ENCODE measurements at places on chromosomes 4 and X. TPM values are rescaled to one million over a fixed set of nuclear protein-coding genes. Genes with fewer than 3 reads are reported as not detected.

The REPS2 gene
- total RNA-seq = 10.1 TPM

The GAGE12H gene
- total RNA-seq = not detected

The FGD1 gene
- total RNA-seq = 6.4 TPM

The CRMP1 gene
- 1.5 TPM for total RNA-seq

The RENBP gene
- 8.8 TPM for total RNA-seq

The GPC3 gene
- 8.5 TPM for total RNA-seq

The FGFRL1 gene
- 21.0 TPM for total RNA-seq

The SASH3 gene
- 2.5 TPM for total RNA-seq

The AREG gene
- total RNA-seq = 1.4 TPM

The GATA1 gene
- 0.16 TPM for total RNA-seq

The MAGEC1 gene
- not detected for total RNA-seq

The MAGED4B gene
- total RNA-seq = 2.7 TPM

The PSMD10 gene
- total RNA-seq = 19.0 TPM

The HPGDS gene
- 3.1 TPM for total RNA-seq

The PWWP3B gene
- 11.5 TPM for total RNA-seq

The TMPRSS11D gene
- total RNA-seq = not detected

The TMPRSS11E gene
- total RNA-seq = not detected

The GPR50 gene
- not detected for total RNA-seq

The NPY1R gene
- total RNA-seq = 0.46 TPM

The RRH gene
- total RNA-seq = not detected

The PNMA5 gene
- not detected for total RNA-seq

The MUC7 gene
- total RNA-seq = not detected

The SORBS2 gene
- total RNA-seq = 828 TPM

The CFAP47 gene
- not detected for total RNA-seq

The ANK2 gene
- 284 TPM for total RNA-seq

The XAGE1B gene
- not detected for total RNA-seq

The GAGE12F gene
- not detected for total RNA-seq

The IL3RA gene
- 8.1 TPM for total RNA-seq

The NWD2 gene
- total RNA-seq = 0.08 TPM

The FMR1NB gene
- not detected for total RNA-seq

The PASD1 gene
- not detected for total RNA-seq

The ABLIM2 gene
- total RNA-seq = 24.9 TPM

The PF4V1 gene
- total RNA-seq = not detected

The HEPH gene
- total RNA-seq = 8.0 TPM

The SPATA18 gene
- total RNA-seq = 3.1 TPM

The BMX gene
- total RNA-seq = 1.4 TPM

The SYNPO2 gene
- total RNA-seq = 206 TPM

The ASMT gene
- not detected for total RNA-seq

The FRG2 gene
- total RNA-seq = not detected

The CDX4 gene
- total RNA-seq = not detected

The CXCL3 gene
- total RNA-seq = 0.16 TPM

The FREM3 gene
- not detected for total RNA-seq

The BRS3 gene
- not detected for total RNA-seq

The ADH1C gene
- total RNA-seq = 7.5 TPM

The BTK gene
- total RNA-seq = 5.4 TPM

The CXCL1 gene
- total RNA-seq = 1.3 TPM

The TDO2 gene
- total RNA-seq = not detected

The MID1 gene
- total RNA-seq = 7.0 TPM

The ATP2B3 gene
- total RNA-seq = not detected

The PCDH11X gene
- 0.05 TPM for total RNA-seq

The QRFPR gene
- total RNA-seq = 0.89 TPM

The EDA gene
- 12.4 TPM for total RNA-seq

The AFM gene
- total RNA-seq = not detected

The KCNE5 gene
- 0.43 TPM for total RNA-seq

The KIF4A gene
- total RNA-seq = 0.84 TPM

The CDS1 gene
- 0.68 TPM for total RNA-seq

Measured in Right ventricle myocardium inferior (tissue), 1 donor.